ENCODE measurements at places on chromosomes 11 and 22.
A peak's percentile ranks its signal among the peaks of the same experiment; 100 is the strongest.

DNA sequence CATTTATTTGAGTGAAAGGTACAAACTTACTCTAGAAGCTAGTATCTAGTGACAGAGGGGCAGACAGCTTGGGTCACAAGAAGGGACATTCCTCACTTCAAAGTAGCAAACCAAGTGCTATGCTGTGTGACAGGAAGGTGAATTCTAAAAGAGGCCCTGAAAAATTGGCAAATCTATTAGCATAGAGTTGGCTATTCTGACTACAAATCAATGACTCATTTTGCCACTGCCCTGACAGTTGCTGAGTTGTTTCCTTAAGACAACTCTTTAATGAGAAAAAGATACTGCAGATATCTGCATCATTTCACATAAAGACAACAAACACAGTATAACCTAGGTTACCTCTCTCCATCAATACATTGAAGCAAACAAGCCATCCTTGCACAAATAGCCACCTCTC lies 524.0 kb upstream of the LRRC4C start:
- DNase-seq, result no peak

GRCh38 chr22:47622541-47622940 lies 860.1 kb downstream of the TBC1D22A start:
- no peak for DNase-seq

DNA sequence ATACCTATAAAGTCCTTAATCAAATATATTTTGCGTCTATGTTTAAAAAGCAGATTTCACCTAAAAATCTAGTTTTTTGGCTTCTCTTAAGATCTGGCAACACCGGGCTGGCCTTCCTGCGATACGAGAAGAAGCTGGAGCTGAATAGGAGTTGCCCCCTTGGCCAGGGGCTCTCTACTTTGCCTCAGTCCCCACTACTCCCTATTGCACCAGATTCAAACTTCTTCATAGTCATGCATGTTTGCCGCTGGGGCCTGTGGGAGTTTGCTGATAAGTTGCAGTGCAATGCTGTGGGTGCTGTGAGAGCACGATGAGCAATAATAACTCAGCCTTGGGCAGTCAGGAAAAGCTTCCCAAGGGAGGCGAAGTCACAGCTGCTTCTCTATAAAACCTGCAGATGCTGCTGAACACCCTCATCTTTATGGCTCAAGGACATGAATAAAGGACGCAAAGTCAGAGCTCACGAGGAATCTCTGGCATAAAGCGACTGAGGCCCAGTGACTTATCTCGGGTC lies 15.2 kb upstream of the EIF3D start:
- DNase-seq, result no peak

DNA sequence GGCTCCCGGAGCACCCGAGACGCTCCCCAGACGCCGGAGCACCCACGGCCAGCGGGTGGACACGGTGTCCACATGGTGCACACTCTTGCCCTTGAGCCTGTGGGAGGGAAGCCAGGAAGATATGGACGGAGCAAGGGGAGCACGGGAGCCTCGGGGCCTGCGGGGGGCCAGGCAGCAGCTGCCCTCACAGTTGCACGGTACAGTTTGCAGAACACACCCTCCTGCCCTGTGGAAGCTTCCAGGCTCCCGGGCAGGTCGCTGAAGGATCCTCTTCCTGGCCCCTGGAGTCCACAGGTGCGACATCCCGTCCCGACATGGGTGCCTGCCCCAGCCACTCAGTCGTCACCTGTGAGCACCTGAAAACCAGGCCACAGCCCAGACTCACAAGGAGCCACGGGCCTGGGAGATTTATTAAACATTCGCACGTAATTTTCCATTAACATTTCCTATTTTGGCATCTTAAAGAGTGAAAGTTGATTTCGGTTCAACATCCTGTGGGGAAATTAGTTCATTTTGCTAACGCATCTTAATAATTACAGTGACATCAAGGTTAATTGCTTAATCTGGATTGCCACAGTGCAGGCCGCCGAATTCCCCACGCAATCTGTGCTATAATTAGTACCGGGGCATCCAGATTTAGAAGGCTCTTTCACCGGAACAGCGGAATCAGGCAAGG lies 253.3 kb downstream of the BRD1 start:
- DNase-seq, result no peak

GRCh38 chr22:44030051-44030701 lies 6.1 kb downstream of the PARVB start:
- no peak for DNase-seq

DNA sequence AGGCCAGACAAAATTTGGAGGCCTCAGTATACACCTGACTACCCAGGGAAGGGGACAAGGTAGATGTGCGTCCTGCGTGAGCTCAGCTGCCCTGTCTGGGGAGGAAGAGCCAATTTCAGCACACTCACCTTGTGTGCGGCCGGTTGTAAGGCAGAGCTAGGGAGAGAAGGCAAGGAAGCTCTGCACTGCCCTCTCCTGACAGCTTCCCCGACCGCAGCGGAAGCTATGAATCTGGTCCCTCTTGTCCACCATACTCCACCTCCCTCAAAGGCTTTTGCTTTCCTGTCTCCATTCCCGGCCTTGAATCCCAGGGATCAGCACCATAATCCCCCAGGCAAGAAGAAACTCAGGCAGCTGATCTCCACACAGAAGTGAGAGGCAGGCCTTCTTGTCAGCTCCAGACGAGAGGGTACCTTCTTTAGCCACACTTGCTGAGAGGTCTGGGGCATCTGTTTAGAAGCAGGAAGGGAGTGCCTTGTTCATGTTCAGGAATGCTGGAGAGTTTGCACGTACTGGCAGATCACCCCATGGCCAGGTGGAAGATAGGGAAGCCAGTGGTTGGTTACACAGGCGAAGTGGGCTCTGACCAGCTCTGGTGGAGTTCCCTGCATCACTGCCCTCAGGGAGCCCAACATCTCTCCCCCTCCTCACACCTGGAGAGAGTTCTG lies 62.5 kb downstream of the FEZ1 start:
- no peak for DNase-seq

DNA sequence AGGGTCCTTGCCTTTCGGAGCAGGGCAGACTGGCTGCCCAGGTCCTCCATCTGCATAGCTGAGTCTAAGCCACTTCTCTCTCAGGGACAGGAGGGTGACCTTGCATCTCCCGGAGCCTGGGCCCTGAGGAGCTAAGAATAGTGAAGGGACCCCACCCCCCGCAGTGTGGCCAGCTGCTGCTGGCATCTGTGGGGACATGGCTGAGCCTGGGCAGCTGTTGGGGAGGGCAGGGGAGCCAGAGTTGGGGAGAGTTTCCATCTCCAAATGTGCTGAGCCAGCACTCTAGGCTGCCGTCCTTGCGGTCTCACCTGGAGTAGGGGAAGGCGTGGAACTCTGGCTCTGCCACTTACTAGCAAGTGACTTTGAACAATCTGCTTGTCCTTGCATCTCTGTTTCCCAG lies 34.8 kb upstream of the SHISAL1 start:
- DNase-seq, result no peak

GRCh38 chr11:47131136-47131535 lies 45.5 kb downstream of the ARFGAP2 start:
- DNase-seq, result no peak

- no peak for DNase-seq
These were observed 327.6 kb upstream of the CCDC90B start for GRCh38 chr11:83613767-83614121.

- DNase-seq, result no peak
These were observed 97.4 kb downstream of the ARL14EP start for GRCh38 chr11:30420233-30420787.

- no peak for DNase-seq
These were observed 25.4 kb downstream of the PI4KA start for GRCh38 chr22:20833225-20833665.

- peak; percentile 96 for DNase-seq
These were observed 139.9 kb upstream of the NARS2 start for GRCh38 chr11:78714539-78714938.

GRCh38 chr11:86101941-86102407 lies 33.1 kb upstream of the PICALM start:
- no peak for DNase-seq

DNA sequence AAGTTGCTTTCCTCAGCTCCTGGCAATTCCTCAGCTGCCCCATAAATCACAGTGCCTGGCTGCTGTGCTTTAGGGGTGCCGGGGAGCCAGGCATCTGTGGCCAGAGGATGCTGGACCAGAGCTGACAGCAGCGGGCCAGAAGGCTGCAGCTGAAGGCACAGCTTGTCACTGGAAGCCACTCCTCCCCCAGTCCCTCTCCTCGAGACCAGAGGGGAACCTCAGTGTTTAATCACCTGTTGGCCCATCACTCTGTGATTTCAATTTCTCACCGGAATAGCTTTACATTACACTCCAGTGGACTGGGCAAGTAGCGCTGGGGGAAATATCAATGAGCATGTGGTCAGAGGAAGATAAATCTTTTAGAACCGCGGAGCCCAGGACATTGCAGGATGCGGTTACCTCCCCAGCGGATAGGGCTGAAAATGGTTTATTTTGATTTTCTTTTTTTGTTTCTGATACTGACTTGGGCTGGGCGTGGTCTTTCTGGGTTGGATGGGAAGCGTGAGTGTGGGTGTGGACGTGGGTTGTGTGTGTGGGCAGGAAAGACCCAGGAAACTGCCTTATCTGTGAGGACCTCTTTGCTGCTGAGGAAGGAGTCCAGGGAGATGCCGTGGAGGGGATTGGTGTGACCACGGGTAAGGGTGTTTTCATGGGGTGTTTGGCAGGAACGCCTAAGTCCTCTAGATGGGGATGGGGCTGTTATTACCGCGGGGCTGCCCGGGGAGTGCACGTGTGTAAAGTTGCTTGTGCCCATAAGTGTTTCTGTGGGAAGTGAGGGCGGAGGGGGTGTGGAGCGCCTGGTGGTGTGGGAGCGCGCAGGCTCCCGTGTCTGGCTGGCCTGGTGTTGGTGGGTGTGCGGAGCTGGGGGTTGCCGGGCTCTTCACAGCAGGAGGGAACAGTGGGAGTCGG lies 4.0 kb downstream of the DAGLA start:
- no peak for DNase-seq

DNA sequence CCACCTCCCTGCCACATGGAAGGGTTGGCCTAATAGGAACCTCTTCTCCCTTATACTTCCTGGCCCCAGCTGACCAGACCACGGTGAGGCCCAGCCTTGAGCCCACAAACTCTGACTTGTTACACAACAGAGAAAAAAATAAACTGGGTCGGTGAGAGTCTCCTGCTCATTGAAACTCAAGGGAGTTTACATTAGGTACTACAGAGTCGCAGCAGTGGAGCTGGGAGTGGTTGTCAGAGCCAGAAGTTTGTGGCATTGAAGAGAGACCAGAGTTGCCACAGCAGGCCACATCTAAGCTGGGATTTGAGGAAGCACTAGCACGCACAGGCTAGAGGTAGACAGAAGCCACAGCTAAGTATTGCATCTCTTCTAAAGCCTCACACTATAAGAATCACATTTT lies 296.2 kb downstream of the DDX10 start:
- DNase-seq, result no peak

GRCh38 chr11:46889689-46890475 lies 28.5 kb downstream of the LRP4 start:
- DNase-seq, result no peak

- DNase-seq, result no peak
These were observed 14.6 kb downstream of the RBM4 start for GRCh38 chr11:66653123-66653522.

DNA sequence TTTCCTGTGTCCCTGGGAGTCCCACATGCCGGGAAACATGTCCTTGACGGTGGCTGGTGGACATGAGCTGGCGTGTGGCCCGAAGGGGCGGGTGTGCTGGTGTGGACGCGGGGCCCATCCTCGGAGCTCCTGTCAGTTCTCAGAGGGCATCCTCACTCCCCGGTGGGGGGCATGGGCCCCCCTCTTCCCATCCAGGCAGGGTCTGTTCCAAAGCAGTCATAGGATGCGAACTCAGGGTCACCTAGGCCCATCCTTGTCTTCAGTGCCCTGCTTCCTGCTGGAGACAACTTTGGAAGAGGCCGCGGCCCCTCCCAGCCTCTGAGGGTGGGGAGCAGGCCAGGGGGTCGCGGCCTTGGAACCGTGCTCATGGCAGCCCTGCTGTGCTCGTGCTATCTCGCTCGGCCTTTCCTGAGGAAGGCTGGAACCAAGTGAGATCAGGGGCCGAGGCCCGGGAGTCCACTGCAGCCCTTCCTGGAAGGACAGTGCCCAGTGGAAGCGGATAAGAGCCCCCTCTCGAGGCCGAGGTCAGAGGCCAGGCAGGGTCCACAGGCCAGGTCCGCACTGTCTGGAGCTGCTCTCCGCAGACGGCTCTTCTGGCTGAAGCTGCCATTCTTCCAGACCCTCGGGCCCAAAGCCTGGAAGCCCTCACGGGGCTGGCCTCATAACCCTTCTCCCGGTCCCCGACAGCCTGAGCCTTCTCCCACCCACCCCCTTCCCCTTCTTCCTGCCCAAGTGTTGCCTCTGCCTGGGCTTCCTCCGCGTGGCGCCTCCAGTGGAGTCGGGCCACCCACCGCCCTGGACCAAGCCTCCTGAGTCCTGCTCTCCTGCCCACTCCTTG lies 8.7 kb downstream of the GRK2 start:
- DNase-seq, result no peak

GRCh38 chr11:45332276-45332934 lies 46.3 kb upstream of the SYT13 start:
- DNase-seq, result no peak

- DNase-seq, result no peak
These were observed 66.0 kb downstream of the FEZ1 start for GRCh38 chr11:125429807-125430678.

- no peak for DNase-seq
These were observed 11.8 kb downstream of the TBC1D10A start for GRCh38 chr22:30314915-30315314.

Data from NCI-H510A (cell line).